ENCODE measurements at places on chromosomes 6 and 20.

DNA sequence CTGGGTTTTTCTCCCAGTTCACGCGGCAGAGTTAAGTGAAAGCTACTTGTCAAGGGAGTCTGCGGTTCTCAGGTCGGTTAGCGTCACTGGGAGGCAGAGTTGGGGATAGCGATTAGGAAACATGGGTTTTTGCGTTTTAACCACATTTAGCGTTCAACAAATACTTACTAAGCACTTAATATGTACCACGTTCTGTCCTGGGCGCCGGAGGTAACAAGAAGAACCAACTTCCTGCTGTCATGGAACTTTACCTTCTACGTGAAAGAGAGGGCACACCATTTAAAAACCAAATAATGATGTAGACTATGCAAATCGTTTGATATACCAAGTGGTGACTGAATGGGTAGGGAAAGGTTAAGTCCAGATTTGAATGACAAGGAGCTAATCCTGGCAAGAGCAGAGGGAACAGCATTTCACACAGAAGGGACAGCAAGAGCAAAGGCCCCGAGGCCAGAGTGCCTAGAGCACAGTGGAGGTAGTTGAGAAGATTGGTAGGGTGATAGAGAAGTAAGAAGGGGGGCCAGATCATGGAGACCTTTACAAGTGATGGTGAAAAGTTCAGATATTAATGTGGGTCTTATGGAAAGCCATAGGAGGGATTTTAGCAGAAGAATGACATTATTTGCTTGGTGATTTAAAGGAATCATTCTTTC is 744 bp downstream of the RIOK1 start:
- DNase-seq = no peak

DNA sequence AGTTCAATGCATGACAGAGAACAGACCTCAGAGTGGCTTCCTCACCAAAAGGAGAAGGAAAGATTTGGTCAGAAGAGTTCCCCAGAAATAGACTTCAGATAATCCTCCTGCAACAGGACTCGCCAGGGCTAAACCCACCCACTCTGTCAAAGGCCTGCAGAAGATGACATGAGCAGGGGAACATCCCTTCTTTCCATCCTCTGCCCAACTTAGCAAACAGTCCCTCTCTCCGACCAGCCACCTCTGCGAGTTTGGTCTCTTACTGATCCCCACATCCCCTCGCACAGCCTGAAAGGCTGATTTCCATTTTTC is 7.5 kb downstream of the NFATC2 start:
- no peak for DNase-seq

DNA sequence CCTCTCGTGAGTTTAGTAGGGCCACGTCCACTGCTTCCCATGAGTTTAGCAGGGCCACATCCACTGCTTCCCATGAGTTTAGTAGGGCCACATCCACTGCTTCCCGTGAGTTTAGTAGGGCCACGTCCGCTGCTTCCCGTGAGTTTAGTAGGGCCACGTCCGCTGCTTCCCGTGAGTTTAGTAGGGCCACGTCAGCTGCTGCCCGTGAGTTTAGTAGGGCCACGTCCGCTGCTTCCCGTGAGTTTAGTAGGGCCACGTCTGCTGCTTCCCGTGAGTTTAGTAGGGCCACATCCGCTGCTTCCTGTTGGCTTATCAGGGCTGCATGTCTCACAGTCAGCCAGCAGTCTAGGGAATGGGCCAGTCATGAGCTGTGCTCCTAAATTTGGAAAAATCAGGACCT is 113.7 kb upstream of the QKI start:
- no peak for DNase-seq

DNA sequence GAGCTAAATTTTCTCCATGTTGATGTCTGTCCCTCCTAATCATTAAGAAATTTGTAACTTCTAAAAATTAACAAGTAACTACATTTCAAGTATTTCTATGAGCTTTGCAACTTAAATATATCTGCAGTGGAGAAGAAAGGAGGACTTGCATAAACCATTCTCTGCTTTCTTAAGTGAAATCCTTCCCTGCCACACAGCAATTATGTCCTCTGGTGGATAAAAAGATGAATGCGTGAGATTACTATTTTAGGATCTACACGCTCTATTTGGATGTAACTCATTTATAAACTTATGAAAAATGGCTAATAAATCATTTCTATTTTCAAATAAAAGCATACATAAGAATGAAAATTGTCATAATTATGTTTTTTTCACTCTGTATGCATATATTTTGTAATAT is 338.0 kb upstream of the PTCHD4 start:
- no peak for DNase-seq

DNA sequence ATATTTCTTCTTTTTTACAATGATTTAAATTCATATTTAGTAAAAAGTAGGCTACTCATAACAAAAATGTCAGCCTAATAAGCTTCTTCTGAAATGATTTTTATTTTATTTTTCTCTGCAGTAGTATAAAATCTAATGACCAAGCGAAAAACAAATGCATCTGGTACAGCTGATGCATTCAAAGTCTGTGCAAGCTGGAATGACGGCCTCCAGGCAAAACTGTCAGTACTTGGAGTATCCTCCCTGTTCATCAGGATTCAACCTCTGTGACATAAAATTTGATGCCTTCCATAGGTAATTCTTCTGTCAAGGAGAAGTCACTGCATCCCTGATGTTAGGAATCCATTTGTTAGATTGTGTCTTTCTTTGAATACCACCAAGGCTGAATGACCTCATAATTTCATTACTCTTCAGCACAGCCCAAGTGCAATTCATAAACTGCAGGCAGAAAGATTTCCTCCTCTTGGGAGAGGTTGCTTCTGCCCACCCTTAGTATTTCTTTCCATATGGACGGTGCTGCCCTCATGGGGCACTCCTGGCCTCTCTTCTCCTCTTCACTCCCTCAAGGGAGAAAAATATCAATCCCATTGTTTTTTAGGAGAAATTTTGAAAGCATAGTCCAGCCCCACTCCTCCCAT is 146.4 kb upstream of the STXBP5 start:
- no peak for DNase-seq

DNA sequence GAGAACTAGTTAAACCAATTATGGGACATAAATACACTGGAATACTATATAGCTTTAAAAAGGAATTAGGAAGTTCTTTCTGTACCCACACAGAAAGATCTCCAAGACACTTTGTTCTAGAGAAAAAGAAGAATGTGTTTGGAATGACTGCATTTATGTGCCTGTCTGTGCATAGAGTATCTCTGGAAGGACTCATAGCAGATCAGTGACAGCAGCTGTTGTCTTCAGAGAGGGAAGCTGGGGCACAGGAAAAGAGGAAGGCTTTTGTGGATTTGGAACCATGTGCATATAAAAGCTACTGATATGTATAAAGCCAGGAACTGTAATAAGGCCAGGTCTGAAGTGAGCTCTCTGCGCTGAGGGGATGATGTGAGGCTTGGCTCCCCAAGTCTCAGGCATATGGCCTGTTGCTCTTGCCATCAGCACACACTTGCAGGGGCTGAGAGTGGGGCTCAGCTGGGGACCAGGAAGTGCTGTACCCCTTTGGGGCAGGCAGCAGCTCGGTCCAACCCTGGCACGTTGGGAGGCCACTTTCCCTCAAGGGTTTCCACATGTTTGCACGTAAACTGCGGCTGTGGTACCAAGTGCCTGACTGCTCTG is 31.8 kb upstream of the CCDC167 start:
- no peak for DNase-seq

GRCh38 chr6:36805096-36805797 is 34.0 kb downstream of the CPNE5 start:
- DNase-seq = no peak

GRCh38 chr6:33589731-33590530 is 9.9 kb upstream of the BAK1 start:
- peak; percentile 74 for DNase-seq

DNA sequence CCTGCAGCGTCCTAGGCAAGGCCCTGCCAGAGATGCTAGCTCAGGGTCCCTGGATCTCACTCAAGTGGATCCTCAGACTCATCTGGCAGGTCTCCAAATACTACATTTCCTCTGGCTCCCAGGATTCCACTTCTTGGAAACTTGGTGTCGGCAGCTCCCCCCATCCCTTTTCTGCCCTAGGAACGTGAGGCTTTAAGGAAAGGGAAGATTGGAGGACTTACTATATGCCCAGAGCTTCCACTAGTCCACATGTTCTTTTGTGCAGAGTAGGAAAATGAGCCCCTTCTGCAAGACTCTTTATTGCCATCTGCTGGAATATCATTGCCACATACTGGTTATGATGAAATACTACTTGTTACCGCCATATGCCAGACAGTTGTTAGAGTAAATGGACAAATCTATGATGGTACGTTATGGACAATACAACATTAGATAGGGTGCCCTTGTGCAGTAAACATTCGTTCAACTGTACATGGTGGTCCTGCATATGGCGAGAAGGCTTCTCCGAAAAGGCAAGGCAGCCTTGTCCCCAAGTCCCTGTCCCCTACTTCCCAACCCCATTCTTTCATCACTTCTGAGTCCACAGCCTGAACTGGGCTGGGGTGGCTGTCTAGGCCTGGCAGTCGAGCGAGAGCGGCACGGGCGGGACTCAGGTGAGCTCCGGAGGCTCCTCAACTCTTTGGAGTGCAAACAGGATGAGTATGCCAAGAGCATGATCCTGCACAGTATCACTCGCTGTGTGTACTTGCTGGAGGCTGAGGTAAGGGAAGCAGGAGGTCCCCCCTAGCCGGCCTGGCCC is 780 bp downstream of the ARMC12 start:
- DNase-seq = no peak

DNA sequence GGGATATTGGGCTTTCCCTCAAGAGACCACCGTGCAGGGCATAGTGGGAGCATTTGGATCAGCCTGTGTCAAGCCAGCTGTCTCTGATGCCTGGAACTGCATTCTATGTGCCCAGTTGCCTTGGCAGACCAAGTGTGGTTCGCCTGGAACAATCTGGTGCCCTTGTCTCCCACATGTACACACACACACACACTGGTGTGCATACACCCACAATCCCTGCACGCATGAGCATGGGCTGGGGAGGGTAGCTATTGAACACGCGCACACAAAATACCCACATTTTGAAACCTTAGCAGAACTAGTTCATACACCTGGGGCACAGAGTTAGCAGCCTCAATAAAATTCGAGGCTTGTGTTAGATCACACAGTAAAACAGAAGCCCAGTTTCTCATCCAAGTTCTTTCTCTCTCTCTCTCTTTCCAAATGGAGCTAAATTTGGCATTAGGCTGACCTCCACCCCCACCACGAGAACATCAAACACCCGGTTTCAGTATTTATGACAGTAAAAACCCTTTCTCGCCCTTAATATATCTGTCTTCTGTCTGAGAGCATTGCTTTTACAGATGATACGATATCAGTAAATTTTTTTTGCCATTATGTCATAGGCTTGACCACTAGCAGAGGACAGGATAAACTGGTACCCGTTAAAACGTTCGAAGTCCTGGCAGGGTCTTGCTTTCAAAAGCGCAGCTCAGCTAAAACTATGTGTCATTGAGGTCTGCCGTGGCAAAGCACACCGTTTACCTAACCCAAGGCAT is 18.2 kb upstream of the NFATC2 start:
- DNase-seq = no peak

DNA sequence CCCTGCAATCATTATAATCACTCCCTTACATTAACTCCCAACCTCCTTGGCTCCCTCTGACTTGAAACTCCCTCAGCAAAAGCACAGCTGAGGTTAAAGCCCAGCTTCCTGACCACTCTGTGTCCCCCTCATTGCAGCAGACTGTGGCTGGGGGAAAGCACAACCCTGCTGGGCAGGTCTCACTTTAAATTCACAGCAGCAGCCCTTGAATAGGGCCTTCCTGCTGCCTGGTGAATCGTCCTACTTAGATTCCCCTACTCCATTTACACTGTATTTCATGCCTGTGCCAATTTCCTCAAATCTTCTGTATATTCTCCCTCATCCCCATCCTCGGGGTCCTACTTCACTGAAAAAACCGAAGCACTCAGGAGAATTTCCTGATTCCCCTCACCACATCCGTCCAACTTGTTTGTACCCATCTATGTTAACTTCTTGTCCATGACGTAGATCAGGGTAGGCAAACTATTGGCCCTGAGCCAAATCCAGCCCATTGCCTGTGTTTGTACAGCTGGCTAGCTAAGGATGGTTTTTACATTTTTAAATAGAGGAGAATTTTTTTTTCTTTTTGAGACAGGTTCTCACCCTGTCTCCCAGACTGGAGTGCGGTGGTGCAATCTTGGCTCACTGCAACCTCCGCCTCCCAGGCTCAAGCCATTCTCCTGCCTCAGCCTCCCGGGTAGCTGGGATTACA is 31.5 kb upstream of the GCM1 start:
- DNase-seq = no peak

GRCh38 chr6:37669306-37669705 is 28.4 kb downstream of the MDGA1 start:
- DNase-seq = no peak

DNA sequence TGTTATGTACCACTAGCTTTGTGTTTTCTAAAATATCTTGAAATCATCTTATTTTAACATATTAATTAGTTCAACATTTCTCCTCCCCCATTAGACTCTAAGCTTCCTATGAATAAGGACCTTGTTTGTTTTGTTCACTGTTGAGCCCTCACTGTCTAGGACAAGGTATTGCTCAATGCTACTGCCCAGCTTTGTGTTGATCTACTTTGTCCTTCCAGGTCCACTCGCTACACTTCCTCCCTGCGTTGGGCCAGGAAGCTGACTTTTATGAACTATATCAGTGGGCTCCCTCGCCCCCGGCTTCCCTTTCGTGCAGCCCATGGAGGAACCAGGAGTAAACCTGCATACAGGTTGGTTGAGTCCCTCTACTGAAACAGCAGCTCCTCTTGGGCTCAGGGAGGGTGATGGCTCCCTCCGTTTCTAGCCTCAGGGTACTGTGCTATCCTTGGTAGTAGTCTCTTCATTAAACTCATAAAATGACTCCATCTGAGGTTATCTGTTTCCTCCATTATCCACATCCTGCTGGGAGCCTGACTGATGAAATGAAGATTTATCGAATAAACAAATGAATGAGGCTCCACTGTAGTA is 272.5 kb downstream of the CLIC5 start:
- DNase-seq = no peak
